Activated T-cell treated with anti-CD3 and anti-CD28 coated beads for 1 hour (primary cell): ENCODE measurements at places on chromosomes 1 and 21.

GRCh38 chr1:193545171-193545570, 358.8 kb upstream of the B3GALT2 start:
- DNase-seq: no peak

GRCh38 chr21:31728191-31728590, 3.7 kb downstream of the SCAF4 start:
- DNase-seq: no peak

GRCh38 chr1:154999571-155000410, 2.8 kb upstream of the ZBTB7B start:
- DNase-seq: no peak

DNA sequence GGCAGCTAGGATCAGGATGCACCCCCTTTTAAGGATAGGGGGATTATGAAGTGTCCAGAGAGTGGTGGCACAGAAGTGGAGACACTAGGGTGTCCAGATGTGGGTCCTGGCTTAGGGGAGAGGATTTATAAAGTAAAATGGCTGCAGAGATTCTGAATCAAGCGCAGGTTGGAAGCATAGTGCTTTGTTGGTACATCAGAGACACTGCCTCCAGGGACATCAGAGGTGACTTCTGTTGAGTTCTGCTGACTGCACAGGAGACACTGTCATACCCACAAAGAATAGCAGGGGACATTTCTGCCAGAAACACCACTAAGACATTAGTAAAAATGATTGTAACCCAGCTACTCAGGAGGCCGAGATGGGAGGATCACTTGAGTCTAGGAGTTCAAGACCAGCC, 16.4 kb downstream of the GPR137B start:
- no peak for DNase-seq

- no peak for DNase-seq
Observed at GRCh38 chr1:77534456-77534855, 148.0 kb downstream of the ZZZ3 start.

- DNase-seq: no peak
Observed at GRCh38 chr1:65421351-65422025, 1.0 kb downstream of the LEPR start.

DNA sequence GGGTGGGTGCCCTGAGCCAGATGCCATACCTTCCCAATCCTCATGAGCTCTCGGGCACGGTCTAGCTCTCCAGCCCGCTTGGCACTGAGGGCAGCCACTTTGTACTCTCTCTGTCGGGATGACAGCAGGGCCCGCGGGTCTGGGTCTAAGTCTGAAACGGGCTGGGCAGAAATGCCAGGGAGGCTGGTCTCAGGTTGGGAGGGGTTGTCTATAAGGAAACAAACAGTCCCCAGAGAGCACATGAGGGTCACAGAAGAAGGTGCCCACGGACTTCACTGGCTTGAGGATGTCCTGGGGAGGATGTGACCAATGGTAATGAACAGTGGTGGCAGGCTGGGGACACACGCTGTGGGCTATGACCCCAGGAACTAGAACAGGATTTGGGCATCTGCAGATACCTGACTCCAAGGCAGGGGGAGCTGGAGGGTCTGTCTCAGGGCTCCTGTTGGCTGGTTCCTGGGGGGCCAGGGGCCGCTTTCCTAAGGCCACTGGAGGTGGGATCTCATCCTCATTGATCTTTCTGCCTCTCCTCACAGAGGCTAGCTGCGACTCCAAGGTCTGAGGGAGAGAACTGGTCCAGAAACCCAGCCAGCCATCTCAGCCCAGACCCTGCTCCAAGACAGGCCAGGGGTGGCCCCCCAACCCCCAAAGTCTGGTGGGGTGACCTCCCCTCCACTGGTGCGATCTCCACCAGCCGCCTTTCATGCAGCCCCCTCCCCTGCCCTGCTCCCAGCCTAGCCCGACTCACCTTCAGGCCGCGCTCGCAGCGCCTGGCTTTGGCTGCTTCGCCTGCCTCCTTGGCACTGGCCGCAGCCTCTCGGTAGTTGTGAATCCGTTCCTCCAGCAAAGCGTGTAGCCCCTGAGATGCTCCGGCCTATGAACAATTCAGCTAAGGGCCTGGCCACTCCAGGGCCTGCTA, 6.1 kb downstream of the CC2D1B start:
- no peak for DNase-seq
